ENCODE measurements at places on chromosomes 3 and 15. TPM values are rescaled to one million over a fixed set of nuclear protein-coding genes. Genes with fewer than 3 reads are reported as not detected.

GRAMD1C gene
- total RNA-seq, result 0.21 TPM

CNTN4 gene
- total RNA-seq, result not detected

SHQ1 gene
- total RNA-seq, result 40.0 TPM

CISH gene
- 192 TPM for total RNA-seq

CHRFAM7A gene
- total RNA-seq, result 0.04 TPM

GP9 gene
- not detected for total RNA-seq

PXK gene
- 22.2 TPM for total RNA-seq

MOBP gene
- total RNA-seq, result not detected

FBXO22 gene
- 48.2 TPM for total RNA-seq

EPB42 gene
- total RNA-seq, result not detected

GOLGA6L9 gene
- total RNA-seq, result 1.8 TPM

CPN2 gene
- total RNA-seq, result not detected

- no peak for DNase-seq
Observed at GRCh38 chr15:43210807-43211206, 10.0 kb downstream of the EPB42 start.

DNA sequence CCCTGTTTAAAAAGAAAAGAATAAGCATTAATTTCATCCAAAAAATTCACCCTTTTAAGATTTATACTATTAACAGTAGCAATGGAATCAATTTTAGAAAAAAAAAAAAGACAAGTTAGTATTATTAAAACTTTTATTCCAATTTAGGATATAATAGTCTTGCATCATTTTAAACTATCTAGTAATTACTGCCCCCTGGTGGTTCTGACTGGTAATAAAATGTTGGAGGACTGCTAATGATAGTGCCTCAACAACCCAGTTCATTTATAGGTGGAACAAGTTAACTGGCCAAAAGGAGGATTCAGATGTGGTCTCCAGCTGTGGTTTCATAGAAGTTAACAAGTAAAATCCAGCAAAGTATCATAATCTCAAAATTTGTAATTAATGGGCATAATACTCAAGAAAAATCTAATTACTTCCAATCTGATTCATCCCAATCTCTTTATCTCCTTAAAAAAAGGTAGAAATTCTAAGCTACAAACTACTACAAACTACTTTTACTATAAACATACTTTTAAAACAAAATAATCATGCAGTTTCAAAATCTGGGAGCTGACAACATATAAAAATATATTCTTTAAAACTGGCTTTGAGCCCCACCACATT, 30.7 kb upstream of the WDR49 start:
- peak; percentile 13 for DNase-seq

DNA sequence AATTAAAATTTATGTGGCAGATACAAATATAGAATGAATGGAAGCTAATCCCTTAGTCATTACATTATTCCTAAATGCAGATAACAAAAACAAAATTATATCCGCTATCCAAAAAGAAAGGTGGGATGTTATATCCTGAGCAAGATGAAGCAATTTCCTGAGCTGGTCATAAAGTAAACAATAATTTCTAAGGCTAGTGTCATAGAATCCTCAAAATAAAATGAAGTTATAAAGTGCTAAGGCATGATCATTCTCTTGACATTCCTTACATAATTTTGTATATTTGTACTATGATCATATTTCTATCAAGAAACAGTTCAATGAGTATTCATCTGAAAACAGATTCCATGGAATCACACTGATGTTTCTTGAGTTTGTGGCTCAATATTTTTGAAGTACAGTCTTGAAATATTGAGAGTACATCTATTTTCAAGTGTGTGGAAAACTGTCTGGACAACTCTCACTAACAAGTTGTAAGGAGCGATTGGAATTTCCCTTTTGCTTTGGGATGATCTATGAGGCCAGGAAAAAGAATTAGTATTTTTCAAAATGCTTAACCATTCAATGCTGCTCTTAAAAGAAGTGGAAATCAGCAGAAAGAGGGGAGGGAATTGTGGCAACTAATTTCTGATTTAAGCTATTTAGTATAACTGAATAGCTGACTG, 92.4 kb downstream of the ABI3BP start:
- no peak for DNase-seq

DNA sequence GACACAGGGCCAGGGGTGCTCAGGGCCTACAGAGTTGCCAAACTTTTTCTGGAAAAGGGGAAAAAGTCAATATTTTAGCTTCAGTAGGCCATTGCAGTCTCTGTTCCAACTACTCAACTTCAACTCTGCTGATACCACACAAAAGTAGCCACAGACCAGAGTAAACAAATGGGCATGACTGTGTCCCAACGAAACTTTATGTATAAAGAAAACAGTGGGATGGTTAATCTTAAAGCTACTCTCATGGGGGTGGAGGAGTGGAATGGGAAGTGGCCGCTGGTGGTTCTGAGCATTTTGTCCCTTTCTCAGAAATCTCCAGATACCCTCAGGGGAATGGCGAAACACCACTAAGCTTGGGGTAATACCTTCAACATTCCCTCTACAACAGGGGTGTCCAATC, 69.9 kb downstream of the OSBPL10 start:
- no peak for DNase-seq

GRCh38 chr3:67037615-67038014, 39.5 kb downstream of the KBTBD8 start:
- no peak for DNase-seq

- DNase-seq, result no peak
Observed at GRCh38 chr15:66883284-66883911, 181.4 kb downstream of the SMAD6 start.

GRCh38 chr15:81492331-81492968, 118.4 kb upstream of the TMC3 start:
- DNase-seq, result no peak

DNA sequence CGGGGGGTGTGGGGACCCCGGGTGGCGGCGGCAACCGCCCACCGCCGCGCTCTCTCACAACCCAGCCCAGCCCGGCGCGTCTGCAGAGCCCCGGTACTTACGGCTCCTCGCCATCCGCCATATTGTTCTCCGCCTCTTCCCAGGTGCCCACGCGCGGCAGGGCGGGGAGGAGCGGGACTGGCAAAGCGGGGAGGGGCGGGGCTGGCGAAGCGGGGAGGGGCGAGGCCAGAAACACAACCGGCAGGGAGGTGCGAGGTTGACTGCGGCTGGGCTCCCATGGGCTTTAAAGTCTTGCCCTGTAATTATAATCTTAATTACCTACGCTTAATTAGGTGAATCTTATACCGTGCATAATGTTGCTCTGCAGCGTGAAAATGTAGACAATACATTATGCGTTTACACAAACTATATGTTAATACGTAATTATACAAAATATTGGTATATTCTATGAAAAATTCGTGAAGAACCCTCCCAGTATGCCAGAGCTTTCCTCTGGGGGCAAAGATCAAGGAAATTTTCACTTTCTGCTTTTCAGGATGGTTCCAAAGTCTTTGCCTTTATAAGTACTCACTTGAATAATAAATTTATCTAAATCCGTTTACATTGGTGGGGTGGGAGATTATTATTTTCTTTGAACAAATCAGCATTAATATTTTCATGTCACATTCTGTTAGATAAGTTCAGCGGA, at the start of gene UBA3:
TSS of gene UBA3 (minus strand) at position 133 of the 688 bp plus-strand sequence. CDS start at position 121, 12 bp downstream.
- peak; percentile 91 for DNase-seq

GRCh38 chr15:48541341-48542278, 103.9 kb downstream of the FBN1 start:
- no peak for DNase-seq

DNA sequence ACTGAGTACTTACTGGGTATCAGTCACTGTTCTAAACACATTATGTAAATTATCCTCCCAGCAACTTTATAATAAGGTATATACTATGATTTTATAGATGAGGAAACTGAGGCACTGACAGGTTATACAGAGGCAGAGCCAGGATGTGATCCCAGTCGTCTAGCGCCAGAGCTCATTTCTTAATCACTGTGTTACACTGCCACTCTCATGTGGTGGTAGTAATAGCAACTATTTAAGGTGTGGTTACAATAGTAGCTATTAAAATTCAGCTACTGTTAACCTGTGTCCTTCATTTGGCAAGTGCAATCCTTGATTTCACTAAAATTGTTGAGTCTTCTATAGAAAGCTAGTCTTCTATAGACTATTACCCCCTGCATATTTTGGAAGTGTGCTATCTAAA, 43.1 kb upstream of the TRPC1 start:
- no peak for DNase-seq

DNA sequence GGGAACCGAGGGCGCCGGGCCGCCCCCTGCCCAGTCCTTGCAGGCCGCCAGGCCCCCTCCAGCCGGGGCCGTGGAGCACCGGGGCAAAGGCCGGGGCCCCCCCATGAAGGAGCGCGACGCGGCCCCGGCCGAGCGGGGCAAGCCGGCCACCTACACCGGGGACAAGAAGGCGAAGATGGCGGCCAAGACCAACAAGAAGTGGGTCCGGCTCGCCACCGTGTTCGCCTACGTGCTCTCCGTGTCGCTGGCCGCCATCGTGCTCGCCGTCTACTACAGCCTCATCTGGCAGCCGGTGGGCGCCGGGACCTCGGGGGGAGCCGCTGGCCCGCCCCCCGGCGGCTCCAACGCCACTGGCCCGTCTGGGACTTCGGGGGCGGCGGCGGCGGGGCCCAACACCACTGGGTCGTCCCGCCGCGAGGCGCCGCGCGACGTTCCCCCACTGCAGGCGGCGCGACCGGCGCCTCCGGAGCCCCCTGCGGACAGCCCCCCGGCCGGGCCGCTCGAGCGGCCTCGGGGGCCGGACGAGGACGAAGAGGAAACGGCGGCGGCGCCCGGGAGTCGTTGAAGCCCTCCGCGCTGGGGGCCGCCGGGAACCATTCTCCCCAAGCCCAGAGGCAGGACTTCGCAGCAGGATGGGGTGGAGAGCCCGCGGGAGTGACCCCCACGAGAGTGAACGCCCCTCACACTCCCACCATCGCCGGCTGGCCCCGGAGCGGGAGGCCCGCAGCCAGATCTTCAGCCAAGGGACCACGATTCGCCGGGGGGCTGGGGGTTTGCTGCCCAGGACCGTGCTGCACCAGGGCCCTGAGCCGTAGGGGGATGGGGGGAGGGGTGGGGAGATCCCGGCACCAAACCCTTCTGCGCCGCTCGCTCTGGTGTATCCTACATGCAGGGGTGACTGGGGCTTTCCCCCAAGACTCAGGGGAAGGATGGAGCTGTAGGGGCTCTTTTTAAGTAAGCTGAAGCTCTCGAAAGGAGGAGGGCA, 753 bp downstream of the INAFM2 start:
- peak; percentile 43 for DNase-seq

DNA sequence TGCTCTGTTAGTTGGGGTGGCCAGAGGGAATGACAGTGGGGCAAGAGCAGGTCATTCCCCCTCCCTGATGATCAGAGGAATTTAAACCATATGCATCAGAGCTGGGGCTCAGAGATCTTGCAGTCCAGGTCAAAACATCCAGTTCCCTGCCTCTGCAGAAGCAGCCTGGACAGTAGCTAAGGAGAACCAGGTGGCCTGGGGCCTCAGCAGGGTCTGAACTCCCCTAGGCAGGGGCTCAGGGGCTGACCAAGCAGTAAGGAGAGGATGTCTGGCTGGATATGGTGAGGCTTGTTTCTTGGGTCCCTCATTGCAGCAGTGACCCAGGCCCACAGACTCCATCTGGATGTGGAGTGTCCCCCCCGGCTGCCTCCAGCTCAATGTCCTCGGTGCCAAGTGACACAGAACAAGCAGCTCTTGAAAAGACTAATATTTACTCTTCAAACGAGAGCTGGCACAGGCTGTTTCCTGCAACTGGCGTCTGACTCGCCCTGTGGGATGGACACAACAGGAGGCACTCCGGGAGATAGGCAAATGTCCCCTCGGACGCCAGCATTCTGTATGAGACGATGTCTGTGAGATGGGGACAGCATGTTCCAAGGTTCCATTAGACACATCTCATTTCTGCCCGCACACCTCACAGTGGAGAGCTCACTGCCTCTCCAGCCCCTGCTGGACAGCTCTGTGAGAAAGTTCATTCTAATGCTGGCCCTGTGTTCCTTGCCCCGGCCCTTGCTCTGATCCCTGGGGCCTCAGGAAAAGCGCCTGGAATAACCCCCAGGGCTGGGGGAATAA, 37.1 kb downstream of the SEC22C start:
- no peak for DNase-seq

DNA sequence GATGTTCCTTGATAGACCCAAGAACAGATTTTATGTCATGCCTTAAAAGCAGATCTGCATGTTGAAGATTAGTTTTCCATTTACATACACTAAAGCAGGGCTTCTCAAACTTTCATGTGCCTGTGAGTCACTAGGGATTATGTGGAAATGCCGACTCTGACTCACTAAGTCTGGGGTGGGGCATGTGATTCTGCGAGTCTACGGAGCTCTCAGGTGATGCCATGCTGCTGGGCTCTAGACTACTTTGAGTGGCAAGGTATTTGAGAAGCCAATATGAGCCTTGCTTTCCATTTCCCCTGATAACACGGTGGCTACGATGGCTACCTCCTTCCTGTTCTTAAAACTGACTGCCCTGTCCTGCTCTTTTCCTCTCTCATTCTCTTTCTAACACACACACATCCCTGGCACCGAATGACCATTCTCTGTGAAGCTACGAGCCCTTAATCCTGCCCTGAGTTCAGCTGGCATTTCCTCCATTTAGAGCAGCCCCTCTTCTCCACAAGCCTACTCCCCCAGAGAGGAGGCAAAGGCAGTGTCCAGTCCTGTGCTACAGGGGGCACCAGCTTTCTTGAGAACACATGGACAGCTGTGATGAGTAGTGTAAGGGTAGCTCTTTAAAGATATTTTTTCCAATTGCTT, 39.7 kb upstream of the PYGO1 start:
- no peak for DNase-seq

DNA sequence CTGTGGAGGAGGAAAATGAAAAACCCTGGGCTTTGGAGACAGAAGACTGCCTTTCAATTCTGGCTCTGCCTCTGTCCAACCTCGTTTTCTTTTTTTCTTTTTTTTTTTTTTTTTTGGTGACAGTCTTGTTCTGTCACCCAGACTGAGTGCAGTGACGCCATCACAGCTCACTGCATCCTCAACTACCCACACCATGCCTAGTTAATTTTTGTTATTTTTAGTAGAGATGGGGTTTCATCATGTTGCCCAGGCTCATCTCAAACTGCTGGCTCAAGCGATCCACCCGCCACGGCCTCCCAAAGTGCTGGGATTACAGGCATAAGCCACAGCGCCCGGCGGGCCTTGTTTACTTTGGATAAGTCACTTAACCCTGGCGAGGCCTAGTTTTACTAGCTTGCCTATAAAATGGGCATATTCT, 66.3 kb upstream of the SLC25A26 start:
- no peak for DNase-seq

GRCh38 chr3:112377568-112378071, 44.7 kb downstream of the CD200 start:
- DNase-seq, result no peak

DNA sequence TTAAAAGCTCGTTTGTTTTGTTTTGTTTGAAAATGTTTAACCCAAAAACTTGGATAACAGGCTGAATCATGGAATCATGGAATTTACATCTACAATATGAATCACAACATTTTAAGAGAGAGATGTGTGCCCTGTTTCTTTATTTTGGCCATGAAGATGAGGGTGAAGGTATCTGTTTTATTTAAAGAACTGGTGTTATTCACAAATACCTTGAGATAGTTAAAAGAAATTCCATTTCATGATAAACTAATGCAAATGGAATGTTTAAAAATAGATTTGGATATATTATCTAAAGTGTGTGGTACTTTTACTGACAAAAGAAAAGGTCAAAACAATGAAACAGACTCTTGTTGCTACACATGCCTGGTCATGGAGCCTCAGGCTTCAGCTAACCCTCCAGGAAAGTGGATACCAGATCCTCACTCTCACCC, 486.0 kb upstream of the CFAP20DC start:
- no peak for DNase-seq

Data from activated naive CD8-positive, alpha-beta T cell treated with anti-CD3 and anti-CD28 coated beads for 36 hours (primary cell).